ENCODE measurements at places on chromosomes 7 and 10.

GRCh38 chr7:123096434-123096833 is 100.9 kb upstream of the TAS2R16 start:
- DNase-seq: no peak

- DNase-seq: no peak
Observed at GRCh38 chr7:100141555-100141949, 7.2 kb upstream of the LAMTOR4 start.

- DNase-seq: no peak
Observed at GRCh38 chr10:132399117-132400035, 2.4 kb downstream of the PWWP2B start.

DNA sequence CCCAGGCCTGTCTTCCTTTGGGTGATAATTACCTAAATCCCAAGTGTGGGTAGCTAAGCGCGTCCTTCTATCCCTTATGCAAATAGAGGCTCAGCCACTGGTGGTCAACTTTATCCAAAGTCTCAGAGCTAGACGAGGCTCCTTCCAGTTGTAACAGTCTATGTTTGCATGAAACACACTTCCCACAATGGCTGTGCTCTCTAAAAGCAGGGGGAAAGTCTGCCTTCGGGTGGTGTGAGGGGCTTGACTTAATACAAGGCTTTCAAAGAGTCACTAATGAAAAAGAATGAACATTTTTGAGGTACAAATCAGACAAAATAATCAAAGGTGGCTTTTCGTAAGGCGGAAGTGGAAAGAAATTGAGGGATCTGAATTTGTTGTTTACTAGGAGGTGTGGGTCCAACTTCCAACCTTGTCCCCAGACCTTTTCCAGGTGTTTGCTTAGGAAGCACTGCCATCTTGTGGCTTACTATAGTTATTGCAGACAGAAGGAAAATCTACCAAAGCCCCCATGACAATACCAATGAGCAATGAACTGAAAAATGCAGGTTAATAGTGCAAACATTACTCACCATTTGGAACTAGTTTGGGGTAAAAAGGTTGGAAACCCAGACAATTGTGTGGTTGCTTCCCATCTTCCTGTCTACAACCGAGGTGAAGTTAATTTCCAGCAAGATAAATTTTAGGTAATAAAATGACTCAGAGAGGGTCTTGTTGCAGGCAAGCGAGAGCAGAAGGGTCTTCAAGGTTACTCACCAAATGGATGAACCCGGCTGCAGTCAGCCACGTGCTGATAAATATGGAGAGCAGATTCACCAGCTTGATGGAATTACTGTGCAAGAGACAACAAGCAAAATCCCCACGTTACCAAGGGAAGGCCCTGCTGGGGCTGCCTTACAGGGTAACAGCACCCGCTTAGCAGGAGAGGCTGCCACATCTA is 525.7 kb downstream of the KCNMA1 start:
- DNase-seq: peak; percentile 84

DNA sequence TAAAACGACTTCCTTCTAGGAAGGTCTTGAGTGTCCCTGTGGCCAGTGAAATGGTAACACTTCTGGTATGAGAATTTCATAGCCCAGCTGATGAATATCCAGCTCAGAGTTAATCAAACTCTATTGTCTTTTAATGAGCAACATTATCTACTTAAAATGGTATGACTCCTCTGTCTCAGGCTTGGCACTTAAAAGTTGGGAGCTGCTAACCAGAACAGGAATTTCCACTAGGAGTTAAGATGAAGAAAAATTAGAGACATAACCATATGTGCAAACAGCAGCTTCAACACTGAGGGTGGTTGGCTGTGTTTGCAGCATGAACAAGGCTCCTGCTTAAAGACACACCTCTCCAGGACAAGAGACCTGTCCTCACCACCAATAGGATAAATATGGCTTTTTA is 46.8 kb downstream of the CH25H start:
- DNase-seq: no peak

DNA sequence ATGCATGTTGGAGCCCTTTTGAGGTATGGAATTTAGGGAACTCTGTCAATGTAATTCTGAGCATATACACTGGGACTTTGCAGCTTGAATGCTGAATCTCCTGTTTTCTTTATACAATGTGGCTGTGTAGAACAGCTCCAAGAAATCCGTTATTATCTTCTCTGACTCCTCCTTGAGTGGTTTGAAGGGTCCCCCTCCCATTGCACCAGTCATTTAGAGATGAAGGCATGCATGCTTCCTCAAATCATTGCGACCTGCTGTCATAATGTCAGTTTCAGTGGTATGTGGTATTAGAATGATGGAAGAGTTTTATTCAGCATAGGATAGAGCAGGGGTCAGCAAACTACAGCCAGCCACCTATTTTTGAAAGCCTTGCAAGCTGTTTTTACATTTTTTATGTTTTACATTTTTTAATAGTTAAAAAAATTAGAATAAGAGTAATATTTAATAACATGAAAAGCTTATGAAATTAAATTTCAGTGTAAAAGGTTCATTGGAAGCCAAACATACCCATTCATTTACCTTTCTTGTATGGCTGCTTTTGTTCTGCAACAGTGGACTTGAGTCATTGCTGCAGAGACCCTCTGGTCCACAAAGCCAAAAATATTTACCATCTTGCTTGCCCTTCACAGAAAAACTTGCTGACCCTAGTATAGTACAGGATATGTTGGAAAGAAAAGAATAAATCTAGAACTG is 8.1 kb downstream of the STK17A start:
- DNase-seq: no peak

DNA sequence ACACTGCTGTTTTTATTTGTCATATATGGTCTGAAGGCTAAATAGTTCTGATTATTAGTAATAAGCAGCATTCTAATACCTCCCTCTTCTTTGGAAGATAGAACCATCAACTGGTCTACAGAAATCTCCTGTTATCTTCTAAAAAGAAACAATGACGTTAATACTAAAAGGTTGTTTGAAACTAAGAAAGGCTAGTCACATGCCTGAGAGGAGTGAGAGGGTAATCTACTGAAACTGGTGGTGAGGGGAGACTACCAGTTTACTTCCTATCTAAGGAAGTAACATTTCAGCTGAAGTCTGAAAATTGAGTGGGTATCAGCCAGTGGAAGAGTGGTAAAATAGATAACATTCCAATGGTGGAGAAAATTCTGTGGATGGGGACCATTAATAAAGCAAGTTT is 48.4 kb downstream of the FGFBP3 start:
- DNase-seq: no peak

DNA sequence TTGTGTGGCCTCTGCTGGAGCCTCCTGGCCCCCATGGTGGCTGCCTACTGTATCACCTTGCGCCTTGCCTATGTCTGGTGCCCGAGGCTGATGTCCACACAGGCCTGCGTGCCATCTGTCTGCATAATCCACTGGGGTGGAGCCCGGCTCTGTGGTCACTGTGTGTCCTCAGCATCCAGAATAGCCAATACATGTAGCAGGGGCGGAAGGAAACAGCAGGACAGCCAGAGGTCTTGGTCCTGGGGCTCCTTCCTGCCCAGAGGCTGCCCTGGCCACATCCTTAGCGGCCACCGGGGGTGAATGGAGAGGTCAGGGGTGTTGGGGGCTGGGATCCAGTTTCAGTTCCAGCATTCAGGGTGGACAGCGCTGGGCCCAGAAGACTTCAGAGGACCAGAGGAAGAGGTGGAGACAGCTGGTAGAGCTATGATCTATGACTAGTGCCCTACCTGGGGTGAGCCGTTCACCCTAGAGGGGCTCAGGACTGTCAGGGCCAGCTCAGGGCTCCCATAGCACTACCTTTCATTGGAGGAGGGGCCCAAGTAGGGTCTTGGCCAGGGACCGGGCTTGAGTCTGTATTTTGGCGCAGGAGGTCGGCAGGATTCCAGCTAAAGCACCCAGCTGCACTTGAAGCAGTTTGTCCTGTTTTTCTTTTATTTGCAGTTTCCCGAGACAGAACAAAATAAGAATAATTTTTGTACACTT is 15.9 kb downstream of the YKT6 start:
- DNase-seq: no peak

- no peak for DNase-seq
Observed at GRCh38 chr7:64868499-64868898, 34.6 kb upstream of the ZNF273 start.

GRCh38 chr10:24127516-24127915 is 81.4 kb upstream of the KIAA1217 start:
- no peak for DNase-seq

DNA sequence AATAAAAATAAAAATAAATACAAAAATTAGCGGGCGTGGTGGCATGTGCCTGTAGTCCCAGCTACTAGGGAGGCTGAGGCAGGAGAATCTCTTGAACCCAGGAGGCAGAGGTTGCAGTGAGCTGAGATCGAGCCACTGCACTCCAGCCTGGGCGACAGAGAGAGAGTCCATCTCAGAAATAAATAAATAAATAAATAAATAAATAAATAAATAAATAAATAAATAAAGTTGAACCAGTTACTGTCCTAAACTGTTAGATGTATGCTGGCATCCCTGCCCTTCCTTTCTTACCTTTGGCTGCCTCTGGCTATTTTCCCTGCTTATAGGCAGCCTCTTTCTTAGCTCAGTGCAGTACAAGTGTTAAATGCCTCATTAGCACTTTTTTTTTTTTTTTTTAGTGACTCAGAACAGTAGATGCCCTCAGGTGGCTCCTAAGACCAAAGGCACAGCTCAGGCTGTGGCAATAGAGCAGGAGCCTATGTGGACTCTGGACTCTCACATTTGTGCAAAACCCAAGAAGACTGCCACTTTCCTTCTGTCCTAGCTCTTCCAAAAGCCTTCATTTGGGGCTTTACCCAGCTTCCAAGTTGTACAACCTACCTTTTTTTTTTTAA is 30.6 kb upstream of the CABCOCO1 start:
- DNase-seq: no peak

GRCh38 chr7:30321882-30322192 is 37.4 kb downstream of the ZNRF2 start:
- DNase-seq: no peak

DNA sequence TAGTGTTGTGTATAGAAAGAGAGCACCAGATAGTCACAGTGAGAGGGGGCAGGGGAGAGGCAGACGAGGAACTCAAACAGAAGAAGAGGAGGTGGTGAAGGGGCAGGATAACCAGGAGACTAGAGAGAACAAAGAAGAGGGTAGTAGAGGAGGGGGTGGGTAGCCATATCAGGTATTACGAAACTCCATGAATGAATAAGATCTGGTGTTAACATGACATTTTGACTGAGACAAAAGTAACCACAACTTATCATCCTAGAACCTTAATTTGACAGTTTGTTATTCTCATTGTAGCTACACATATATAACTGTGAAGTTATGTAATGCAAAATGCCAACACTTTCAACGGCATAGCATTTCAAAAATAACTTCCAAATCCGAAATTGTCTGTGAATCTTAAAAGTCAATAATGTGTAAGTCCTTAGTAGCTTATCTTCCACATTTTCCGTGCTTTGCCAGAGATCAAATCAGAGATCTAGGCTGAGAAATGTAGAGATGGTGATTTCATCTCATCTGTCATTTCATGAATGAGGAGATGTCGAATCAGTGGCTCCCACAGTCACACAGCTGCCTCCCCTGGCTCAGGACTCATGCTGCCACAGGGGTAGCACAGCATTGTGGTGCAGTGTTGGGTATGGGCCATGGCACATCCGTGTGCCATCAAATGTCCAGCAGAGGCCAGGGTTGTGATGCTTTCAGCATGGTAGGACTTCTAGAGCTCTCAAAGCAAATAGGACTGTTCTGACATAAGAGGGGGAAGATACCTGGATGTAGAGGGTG is 202.1 kb downstream of the HECW1 start:
- no peak for DNase-seq

- DNase-seq: no peak
Observed at GRCh38 chr10:6136215-6137201, 47.7 kb downstream of the RBM17 start.

DNA sequence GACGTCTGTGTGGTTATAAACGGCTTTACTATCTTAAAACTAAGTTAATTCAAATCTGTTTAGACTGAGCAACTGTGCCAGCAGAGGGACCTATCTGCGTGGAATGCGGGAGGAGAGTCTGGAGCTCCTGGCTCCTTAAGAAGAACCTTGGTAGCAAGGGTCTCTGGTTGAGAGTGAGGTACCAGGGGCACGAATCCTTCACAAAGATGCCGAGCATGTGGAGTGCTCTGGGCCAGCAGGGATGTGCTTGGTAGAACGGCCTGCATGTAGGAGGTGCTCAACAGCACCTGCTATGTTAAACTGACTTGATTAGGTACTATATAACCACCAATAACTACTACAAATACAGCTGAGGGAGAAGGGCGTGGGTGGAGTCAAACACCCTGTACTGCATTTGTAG is 102.6 kb downstream of the VIPR2 start:
- no peak for DNase-seq

DNA sequence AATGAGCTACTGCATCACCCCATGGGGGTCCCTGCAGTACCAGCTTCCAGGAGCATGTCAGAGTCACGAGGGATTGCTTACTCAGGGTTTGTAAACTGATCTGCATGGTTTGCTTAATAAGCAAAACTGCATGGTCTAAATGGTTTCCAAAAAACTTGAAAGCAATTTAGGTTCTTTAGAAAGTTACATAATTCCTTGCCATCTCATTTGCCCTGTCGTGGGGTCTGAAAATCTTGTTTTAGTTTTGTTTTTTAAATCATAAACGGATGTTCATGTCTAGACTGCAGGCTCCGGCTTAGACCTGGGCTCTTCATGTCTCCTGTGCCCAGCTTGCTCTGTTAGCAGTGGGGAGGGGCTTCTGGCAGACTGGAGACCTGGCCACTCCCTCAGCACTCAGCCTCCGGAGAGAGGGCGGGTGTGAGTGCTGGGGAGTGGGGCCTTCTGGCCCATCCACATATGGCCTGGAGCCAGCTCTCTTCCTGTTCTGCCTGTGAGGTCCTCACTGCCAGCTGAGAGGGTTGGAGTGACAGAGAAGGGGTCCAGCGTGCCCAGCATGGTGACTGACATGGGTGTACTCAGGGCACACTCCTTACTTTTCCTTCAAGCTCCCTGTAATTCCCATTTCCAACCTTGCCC is 17.5 kb downstream of the PRF1 start:
- DNase-seq: no peak

- peak; percentile 74 for DNase-seq
Observed at GRCh38 chr7:47482013-47482875, 99.7 kb downstream of the TNS3 start.

GRCh38 chr10:113007821-113008220 is 57.8 kb downstream of the TCF7L2 start:
- no peak for DNase-seq

DNA sequence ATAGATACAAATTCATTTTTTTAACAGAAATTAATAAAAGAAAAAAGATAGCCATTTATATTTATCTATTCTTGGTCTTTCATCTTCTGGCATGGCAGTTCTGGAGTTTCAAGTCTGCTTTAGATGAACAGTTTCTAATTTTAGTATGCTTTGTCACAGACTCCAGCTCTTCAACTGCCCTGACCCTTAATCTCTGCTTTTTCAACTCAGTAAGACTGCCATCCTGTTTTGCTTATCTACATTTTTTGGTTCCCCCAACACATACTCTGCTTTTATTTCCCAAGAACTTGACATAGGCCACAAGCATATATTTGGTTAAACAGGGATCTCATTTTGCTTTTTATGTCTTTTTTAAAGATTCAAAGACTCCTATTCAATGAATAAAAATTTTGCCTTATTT is 309.3 kb upstream of the KCND2 start:
- DNase-seq: no peak

- no peak for DNase-seq
Observed at GRCh38 chr10:79319115-79319771, 28.0 kb upstream of the PPIF start.

Data from fibroblast of skin of left biceps (primary cell).